Lung (tissue), 17 donors: ENCODE measurements at places on chromosomes 6 and 20.

- no peaks in the 10 kb centered on the region for H3K27me3 ChIP-seq
- H3K4me3 ChIP-seq = no peak overlapping the region
- DNase-seq = no peak
- no peak overlapping the region for H3K27ac ChIP-seq
- no peaks in the 10 kb centered on the region for H3K4me1 ChIP-seq
- no peaks in the 10 kb centered on the region for H3K36me3 ChIP-seq
These were observed 1395.7 kb upstream of the EYS start for GRCh38 chr6:67102743-67103142.

GRCh38 chr6:156816505-156816904 is 39.3 kb downstream of the ARID1B start:
- no peaks in the 10 kb centered on the region for H3K36me3 ChIP-seq
- H3K27ac ChIP-seq = no peak overlapping the region
- H3K4me1 ChIP-seq = peaks cover 19% of the 10 kb centered on the region
- no peaks in the 10 kb centered on the region for H3K27me3 ChIP-seq

DNA sequence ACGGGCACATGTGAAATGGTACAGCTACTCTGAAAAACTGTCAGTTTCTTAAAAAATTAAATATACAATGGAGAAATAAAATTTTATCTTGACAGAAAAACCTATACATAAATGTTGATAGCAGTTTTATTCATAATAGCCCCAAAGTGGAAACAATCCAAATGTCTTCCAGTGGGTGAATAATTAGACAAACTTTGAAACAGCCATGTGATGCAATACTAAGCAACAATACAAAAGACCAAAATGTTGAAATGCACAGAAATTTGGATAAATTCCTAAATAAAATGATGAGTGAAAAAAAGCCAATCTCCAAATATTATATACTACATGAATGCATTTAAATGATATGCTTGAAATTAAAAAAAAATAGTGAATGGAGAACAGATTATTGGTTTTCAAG is 523.1 kb downstream of the HTR1B start:
- H3K27ac ChIP-seq = no peak overlapping the region
- no peak overlapping the region for H3K4me3 ChIP-seq

DNA sequence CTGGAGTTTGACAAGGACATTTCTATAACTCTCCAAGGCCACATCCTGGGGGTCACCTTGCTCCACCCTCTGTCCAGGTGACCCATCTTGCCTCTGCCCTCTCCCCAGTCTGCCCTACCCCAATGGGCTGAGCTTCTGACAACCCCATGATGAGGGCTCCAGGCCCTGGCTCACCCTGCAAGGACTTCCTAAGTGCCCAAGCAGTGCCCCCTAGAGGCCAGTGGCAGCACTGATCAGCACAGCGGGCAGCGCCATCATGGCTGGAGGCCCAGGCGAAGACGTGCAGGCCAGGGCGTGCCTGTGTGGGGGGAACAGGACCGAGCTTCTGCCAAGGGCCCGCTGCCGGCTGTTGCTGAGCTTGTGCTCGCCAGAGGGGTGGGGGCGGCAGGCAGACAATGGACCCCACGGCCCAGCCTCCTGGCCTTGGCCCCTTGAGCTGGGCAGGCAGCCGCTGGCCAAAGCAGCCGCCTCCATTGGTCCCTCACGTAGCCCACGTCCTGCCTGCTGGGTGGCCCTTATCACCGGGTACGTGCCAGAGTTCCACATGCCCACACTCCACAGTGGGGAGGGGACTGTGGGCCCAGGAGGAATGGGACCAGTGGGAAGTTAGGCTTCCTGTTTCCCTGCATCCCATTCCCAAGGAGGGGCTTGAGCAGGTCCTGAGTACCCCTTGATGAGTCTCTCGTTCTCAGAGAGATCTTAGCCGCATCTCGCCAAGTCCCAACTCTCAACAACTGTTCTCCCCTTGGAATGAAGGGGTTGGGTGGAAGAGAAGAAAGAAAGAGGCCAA is 64.3 kb downstream of the MRPL14 start:
- peak; percentile 42 for DNase-seq
- H3K27me3 ChIP-seq = no peaks in the 10 kb centered on the region
- H3K4me1 ChIP-seq = peaks cover 10% of the 10 kb centered on the region
- H3K36me3 ChIP-seq = no peaks in the 10 kb centered on the region
